ENCODE measurements at places on chromosomes 3 and 15.

DNA sequence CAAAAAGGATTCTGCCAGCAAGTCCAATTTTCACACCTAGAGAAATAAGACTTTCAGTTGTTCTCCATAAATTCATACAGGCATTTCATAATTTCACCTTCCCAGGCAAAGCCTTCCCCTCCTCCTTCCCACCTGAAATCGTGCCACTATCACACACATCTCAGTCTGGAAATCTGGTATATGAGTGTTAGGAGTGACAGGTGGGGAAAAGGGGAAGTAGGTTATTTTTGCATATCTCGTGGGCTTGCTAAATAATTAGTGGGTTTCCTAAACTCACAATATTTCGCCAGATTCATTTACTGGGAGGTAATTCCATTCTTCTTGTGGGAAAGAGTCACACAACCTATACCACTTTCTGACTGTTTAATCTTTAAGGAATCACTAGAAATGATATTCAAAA is 7.4 kb downstream of the ALDH1A2 start:
- no peak for DNase-seq

DNA sequence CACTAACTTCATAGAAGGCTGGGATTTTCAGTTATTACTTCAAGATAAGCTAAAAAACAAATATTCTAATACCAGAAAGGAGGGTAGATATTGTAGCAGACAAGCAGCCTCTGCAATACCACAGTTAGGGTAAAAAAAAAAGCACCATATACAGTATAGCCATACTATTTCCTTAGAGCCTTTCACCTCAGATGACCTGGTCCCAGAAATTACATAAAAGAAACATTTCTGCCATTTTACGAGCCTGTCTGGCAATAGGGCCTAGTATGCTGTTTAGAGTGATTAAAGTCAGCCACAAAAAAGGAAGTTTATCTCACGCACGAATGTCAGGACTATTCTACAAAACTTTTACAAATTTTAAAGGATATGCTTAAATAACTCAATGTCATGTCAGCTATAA is 1016.6 kb downstream of the PLOD2 start:
- DNase-seq = no peak

GRCh38 chr3:127785711-127786265 is 36.5 kb downstream of the MGLL start:
- DNase-seq = no peak

DNA sequence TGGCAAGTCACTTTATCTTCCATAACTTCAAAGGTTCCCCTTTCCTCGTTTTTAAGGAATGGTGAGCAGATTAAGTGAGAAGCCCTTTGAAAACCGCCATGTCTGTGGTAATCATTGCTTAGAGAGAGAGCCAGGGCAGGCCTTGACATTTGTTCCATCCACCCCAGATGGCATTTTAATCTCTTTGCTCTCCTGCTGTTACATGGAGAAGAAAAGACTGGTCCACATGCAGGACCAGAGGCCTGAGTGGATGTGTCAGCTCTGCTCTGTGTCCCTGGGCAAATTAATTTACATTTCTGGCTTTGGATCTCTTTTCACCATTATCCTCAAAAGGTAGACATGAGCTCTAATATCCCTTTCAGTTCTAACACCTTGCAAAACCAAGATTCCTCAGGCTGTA is 157.3 kb upstream of the LPP start:
- no peak for DNase-seq
